ENCODE measurements at places on chromosomes 7 and 10.

DNA sequence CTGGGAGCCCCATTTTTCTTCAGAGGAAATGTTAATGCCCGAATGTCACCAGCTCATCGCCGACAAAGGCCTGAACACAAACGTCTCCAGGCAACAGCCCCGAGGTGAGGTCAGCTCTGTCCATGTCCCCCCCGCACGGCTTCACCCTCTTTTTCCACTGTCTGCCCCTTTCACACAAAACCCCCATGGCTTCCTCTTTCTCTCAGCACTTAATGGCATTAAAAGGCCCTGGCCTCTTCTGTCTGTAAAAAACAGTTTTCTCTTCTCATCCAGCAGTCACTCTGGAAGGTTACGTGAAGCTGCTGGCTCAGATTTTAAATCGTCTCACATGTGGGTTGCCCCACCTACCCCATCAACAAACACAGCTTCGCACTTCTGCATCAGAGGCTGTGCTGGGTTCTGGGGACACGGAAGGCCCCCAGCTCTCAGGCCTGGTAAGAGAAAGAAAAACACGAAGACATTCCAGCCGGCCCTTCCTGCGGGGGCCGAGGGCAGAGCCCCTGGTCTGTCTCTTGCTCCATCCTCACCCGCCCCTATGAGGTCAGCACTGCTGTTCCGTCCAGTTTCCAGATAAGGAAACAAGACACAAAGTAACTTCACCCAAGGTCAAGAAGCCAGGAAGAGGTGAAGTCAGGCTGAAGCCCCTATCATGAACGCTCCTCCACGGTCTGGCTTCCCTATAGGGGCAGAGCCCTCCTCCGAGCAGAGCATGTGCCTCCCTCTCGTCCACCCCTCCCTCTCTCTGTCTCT is 91.1 kb upstream of the PDGFA start:
- DNase-seq = no peak

- DNase-seq = no peak
These were observed 55.7 kb downstream of the TMEM209 start for GRCh38 chr7:130149281-130150139.

- no peak for DNase-seq
These were observed 17.6 kb upstream of the GPR146 start for GRCh38 chr7:1026721-1027161.

DNA sequence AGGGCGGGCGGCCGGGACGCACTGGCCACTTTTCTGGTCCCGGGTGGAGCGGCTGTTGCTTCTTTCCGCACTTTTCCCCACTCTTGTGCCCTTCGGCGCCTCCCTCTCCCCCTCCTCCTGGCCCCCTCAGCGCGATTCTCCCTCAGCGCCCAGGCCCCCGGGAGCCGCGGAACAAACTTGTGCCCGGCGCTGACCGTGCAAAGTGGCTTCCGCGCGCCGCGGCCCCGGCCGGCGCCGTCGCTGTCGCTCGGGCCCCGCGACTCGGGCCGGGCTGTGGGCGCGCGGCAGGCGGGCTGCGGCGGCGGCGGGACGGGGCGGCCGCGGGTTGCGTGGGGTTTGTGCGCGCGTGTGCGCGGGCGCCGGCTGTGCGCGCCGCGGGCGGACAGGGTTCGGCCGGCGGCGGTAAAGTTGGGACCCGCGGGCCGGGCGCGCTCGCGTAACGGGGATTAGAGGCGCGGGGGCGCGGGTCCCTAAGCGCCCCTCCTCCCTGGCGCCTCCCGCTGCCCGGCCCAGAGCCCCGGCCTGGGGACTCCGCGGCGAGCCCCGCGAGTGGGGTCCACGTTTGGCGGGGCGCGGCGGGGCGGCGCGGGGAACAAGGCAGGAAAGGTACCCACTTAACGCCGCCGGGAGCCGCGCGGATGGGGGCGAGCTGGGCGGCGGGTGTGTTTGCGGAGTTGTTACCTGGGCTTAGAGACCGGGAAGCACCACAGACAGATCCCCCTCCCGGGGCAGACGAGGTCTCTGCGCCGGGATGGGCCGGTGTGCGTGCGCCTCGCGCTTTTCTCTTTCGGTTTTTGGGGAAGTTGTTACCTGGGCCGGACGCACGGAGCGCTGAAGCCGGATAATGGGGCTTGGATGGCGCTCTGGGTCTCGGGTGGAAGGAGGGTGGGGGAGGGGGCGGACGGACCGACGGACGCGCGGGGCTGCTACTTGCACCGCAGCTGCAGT is 860 bp downstream of the ZEB1 start:
- DNase-seq = no peak

DNA sequence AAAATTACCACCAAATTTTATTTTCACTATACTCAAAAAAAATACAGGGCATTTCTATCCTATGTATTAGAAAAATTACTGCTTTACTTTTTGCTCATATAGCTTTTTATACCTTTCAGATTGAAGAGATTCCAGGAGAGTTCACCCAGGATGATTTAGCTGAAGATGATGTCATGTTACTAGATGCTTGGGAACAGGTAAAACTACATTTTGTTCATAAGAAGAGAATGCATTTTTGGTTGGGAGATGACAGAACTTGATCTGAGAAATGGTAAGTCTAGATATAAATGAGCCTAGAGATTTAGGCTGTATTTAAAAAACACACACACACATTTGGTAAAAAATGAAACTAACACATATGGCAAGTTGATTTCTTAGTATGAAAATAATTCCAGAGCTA is 38.1 kb upstream of the ARL4A start:
- no peak for DNase-seq

DNA sequence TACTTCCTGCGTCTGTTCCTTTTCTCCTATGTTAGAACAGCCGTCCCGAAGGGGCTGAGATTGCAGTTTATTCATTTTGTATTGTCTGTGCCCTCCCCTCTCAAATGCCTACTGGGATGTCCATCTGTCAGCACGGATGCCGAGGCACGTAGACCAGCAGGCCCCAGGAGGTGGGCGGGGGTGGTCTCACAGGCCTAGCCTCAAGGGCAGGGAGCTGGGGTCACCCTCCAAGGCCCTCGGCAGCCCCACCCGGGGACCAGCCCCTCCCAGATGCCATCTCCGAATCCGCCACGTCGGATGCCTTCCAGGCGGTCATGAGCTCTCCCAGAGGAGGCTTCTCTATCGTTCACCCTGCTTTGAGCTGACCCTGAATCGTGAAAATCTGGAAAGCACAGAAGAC is 59.7 kb downstream of the ELFN1 start:
- DNase-seq = no peak

- no peak for DNase-seq
These were observed 41.5 kb downstream of the PSPH start for GRCh38 chr7:56009695-56010094.

DNA sequence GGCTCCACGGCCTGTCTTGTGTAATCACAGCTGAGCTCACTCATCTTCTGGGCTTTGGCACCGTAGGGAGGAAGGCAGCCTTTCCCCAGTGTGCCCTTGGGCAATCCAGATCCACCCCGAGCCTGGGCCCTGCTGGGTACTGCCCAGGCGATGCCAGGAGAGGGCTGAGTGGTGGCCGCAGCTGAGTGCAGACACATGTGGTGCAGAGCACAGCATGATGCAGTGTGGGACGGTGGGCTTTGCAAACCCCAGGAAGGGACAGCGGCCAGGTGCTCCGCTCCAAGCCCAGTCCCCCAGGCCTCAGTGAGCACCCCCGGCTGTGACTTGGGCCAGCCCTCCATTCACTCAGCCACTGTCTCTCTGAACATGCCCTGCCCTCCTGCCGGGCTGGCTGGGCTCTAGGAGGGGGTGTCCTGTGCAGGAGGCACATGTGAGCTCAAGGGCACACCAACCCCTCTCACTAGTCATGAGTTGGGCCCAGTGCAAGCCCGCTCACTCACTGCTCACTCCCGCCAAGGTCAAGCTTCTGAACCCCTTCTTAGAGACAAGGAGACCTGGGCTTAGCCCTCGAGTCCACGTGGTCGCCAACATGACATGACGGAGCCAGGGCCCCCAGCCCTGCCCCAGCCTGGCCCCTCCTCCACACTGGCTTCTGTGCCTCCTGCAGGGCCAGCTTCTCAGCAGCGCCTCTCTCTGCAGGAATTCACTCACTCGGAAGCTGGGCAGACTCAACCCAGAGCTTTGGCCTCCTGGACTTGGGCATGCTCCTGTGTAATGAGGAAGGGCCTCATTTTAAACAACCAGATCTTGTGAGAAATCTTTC is 77.5 kb upstream of the INSIG1 start:
- DNase-seq = no peak

DNA sequence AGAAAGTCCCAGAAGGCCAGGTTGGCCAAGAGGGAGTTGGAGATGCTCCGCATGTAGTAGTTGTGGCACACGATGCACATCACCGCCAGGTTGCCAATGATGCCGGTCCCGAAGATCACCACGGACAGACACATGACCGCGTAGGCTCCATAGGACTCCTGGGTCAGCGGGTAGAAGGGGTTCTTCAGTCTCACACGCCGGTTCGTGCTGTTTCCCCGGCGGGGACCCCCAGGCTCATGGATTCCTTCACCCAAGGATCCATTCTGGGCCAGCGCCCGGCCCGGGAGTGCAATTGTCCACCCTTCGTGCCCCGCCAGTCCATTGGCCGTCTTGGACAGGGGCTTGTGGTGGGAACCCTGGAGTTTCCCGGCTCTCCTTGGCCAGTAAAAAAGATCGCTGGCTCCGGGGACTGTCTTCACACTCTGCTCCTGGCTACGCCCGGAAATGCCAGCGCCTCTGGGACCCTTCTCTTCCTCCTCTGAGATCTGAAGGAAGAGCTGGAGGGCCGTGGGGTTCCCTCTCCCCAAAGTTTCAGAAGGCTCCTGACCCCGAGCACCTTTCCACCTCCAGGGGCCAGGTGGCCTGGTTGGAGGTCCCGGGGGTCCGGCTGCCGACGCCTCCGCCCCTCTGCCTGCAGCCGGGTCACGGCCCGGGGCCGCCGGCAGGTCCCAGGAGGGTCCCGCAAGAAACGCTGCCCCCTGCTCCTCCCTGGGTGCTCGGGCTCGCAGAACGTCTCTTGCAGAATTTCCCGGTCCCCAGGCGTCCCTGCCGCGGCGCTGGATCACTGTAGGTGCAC is 1.3 kb downstream of the GPR37 start:
- DNase-seq = no peak

GRCh38 chr7:41582116-41582515 is 120.8 kb downstream of the INHBA start:
- no peak for DNase-seq

GRCh38 chr10:92699518-92700381 is 10.0 kb downstream of the HHEX start:
- DNase-seq = no peak

DNA sequence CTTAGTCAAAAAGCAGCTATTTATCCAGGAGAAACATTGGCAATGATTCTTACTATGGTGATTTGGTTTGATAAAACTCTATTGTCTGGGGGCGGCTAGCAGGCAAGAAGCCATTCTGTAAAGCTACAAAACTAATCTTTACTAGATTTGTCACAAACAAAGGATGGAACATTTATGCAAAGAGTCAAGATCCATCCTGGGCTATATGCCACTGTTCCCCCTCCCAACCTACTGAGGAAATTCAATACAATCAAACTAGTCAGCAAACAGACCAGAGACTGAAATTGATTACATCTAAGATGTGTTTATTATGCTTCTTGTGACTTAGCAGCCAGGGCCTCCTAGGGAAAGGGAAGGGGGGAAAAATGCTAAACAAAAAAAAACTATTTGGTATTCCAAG is 397.6 kb downstream of the GPAM start:
- no peak for DNase-seq

DNA sequence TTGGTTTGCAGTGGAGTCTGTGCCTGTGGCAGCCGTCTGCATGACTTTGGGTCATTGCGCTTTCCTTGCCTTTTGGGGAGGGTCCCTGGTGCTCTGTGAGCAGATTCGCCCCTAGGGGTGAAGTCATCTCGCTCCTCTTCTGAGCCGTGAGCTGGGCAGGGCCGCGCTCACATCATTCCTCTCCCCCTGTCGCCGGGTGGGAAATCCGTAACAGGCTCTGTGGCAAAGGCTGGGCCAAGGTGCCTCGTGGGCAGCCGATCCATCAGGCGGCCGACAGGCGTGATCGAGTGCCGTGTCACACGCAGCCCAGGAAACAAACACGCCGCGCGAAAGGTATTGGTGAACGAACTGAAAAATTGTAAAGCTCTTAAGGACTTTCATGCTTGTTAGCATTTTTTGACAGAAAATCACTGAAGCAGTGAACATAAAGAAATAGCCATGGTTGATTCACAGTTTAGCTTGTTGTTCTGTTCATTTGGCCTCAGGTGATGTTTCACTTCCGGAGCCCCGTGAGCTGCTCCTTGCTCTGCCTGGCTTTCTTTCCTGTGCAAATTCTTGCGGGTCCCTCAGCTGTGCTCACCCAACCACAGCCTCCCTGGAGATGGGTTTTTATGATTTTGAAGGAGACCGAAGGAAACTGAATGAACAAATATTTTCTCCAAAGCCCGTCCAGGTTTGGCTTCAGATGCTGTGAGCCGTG is 122.1 kb downstream of the NKX6-2 start:
- no peak for DNase-seq

- DNase-seq = no peak
These were observed 108.7 kb downstream of the DOCK1 start for GRCh38 chr10:127013691-127014473.

- DNase-seq = no peak
These were observed 201.8 kb downstream of the NSUN6 start for GRCh38 chr10:18449611-18450026.

DNA sequence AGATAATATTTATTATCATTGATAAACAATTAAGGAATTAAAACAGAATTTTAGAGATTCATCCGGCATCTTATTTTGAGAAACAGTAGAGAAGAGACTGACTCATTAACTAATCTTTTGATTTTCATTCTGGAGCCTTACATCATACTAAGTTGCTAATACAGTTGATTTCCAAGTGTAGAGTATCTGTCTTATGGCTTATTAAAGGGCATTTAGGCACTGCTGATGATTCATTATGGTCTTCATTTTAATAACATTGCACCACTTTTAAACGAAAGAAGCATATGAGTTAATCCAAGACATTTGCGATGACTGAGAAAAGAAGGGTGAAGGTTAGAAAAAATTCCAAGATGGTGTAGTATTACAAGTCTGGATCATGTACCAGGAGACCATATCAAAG is 186.0 kb upstream of the CACNA2D1 start:
- DNase-seq = no peak

DNA sequence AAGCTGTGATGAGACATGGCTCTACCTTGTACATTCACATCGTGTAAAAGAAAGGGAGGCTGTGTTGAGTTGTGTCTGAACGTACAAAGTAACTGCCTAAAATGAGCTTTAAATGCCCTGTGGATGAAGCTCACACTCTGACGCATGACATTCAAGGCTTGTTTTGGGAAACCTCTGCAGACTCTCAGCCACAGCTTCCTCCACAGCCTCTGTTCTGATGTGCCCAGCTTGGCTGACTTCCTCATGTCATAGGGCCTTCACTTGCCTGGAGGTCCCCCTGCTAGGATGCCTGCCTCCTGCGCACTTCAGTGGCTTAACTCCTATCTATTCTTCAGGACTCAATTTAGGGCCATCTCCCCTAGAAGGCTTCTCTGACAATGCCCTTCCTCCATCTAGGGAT is 230.0 kb upstream of the HABP2 start:
- DNase-seq = no peak

GRCh38 chr7:99325001-99325493 is 651 bp upstream of the ARPC1A start:
- no peak for DNase-seq

- no peak for DNase-seq
These were observed 59.2 kb downstream of the HSPA12A start for GRCh38 chr10:116683166-116683565.

- DNase-seq = no peak
These were observed 61.6 kb downstream of the LSM5 start for GRCh38 chr7:32428546-32428945.

GRCh38 chr7:151572136-151572535 is 52.4 kb upstream of the RHEB start:
- DNase-seq = no peak
